ENCODE measurements at places on chromosomes 11 and 22.

GRCh38 chr11:11971906-11972547 lies 36.4 kb downstream of the DKK3 start:
- DNase-seq, result no peak

DNA sequence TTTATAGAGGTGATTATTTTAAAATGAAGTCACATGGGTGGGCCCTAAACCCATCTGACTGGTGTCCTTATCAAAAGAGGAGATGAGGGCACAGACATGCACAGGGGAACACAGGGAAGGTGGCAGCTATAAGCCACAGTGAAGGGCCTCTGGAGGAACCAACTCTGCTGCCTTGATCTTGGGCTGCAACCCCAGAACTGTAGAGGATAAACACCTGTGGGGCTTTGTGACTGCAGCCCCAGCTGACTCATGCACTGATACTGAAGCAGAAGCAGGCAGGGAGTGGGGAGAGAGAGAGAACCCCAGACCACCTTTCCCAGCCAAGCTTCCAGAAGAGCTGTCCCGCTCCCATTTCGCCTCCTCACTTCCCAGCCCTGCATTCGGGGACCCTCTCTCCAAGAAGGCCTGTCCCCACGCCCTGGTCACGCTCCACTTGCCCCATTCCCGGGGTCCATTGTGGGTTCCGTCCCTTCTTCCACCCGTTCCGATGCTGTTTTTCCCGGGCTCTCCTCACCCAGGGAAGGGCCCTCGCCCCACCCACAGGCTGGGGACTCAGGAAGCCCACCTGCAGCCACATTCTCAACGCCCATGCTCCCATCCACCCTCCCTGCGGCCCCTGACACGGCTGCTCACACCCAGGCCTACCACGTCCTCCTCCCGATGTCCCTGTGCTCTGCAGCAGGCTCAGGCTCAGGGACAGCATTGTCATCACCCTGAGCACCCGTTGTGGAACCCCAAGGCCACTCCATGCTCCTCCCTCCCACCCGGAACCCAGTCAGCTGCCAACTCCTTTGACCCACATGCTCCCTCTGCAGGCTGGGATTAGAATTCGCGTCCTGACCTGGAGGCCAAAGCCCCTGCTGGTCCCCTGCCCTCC lies 90.8 kb upstream of the SHANK2 start:
- peak; percentile 61 for DNase-seq

GRCh38 chr22:26587991-26588613 lies 1.8 kb downstream of the TPST2 start:
- DNase-seq, result no peak

DNA sequence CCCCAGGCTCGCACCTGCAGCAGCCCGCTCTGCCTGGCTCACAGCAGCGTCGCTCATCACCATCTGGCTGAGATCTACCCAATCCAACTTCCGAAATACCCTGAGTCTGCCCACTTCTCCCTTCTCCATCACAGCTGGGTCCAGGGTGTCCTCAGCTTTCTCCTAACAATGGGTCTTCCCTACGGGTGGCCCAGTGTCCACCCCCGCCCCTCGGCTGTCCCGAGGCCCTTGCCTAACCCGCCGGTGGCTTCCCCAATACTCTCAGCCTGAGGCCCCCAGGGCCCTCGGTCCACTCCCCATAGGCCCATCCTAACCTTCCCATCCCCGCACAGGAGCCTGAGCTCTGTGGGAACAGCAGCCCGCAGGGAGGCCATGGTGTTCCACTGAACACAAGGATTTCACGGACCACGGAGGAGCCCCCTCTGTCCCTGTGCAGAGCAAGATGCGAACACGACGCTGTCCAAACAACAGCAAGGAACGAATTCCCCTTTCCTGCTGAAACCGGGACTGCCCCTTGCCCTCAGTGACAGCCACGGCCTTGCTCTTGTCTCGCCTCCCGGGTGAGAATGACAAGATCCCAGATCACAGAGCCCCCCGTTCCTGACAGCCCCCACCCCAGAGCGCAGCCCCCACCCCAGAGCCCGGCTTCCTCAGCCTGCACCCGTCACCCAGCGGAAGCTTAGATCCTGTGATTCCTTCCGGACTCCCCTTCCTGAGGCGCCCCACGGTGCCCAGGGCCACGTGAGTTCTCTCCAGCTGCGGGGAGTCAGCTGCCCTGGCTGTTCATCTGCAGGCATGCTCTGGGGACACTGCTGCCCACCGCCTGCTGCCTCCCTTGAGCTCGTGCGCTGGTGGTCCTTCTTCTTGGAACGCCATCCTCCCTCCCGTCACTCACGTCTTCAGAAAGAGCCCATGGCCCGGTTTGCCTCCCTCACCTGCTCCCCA lies 48.8 kb upstream of the CARS1 start:
- no peak for DNase-seq

DNA sequence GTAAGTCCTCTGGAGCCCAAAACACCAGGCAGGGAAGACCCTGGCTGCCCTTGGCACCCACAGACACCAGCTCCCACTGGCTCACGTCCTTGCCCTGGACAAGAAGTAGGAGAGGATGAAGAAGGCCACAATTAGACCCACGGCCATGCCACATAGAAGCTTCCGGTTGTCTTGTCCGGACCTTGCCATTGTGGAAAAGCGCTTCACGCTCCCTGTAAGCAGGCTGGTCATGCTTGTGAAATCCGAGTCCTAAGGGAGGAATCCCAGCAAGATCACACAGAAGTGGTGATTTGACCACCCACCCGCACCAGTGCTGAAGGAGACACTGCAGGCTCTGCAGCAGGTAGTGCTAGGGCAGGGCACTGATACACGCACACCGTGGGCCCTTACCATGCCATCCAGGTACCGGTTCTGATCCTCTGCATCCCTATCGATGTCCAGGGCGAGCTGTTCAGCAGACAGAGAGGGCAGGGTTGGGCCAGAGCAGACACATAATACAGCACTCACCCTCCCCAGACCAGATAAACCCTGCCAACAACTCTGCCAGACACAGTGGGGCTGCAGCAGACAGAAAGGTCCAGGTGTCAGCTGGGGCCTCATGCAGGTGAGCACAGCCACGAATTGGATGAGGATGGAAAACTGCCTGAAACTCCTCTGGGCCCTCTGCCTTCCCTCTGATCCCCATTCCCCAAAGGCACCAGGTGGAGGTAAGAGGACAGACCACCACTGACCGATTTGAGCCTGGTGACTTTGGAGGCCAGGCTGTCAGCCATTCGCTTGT lies 1.8 kb downstream of the BET1L start:
- DNase-seq, result no peak

DNA sequence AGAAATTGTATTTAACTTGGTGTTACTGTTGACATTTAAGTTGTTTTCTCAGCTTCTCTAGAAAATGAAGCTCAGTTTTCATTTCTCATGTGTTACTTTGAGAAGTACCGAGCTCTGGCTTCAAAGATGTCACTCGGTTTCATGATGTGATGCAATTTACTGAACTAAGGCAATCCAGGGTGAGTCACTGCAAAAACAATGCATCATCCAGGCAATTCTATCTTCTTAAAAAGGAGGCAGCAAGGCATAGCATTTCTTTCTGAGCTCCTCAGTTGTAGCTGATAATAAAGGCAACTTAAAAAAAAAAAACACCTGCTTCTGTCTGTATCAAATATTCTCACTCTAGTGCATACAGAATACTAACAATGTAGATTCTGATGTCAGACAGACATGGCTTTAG lies 91.1 kb upstream of the KCNA4 start:
- DNase-seq, result peak; percentile 44

DNA sequence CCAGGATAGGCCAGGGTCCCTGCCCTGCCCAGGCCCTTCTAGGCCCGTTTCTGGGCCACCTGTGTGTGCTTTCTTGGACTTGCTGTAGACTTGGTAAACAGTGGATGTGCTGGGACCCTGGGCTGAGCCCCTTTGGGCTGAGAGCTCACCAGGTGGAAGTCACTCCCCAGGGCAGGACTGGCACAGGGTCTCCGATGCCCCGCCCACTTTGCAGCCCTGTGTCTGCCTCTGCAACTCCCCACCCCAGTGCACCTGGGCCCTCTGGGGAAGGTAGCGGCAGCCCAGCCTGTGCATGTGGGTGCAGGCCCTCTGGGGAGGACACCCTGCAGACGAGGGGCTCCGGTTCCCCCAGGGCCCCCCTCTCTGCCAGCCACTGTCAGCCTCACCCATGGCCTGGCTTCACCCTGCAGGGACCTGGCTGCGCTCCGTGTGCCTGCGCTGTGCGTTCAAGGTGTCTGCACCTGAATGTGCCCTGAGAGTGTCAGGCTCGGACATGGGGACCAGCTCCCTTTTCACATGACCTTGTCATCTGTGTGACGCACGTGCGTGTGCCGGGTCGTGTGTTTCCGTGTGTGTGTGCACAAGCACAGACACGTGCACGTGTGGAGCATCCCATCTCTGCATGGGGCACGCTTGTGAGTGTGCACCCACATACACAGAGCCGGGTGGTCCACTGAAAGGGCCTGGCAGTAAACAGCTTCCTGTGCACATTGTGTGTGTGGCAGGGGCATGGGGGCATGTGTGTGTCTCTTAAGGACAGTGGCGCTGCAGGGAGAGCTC lies 118.5 kb downstream of the KCNQ1OT1 start:
- no peak for DNase-seq

- no peak for DNase-seq
Observed at GRCh38 chr11:126492331-126493082, 137.0 kb downstream of the ST3GAL4 start.

DNA sequence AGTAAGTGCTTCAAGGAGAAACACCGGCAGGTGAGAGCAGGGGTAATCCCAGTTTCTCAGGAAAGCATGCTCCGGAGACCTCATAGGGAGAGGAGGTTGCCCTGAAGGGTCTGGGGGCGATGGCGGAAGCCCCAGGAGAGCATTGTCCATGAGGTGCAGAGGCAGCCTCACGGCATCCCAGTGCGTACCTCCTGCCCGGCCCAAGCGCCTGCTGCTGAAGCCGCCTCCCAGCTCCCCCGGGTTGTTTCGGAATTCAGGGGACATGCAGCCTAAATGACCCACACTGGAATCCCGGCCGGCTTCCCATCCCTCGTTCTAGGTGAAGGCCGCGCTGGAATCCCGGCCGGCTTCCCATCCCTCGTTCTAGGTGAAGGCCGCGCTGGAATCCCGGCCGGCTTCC lies 2.7 kb downstream of the ZBED4 start:
- DNase-seq, result no peak

- DNase-seq, result no peak
Observed at GRCh38 chr22:33920197-33920540, at the start of gene LARGE1. Gene LARGE1, minus strand, starts transcription at chr22:33920476.

DNA sequence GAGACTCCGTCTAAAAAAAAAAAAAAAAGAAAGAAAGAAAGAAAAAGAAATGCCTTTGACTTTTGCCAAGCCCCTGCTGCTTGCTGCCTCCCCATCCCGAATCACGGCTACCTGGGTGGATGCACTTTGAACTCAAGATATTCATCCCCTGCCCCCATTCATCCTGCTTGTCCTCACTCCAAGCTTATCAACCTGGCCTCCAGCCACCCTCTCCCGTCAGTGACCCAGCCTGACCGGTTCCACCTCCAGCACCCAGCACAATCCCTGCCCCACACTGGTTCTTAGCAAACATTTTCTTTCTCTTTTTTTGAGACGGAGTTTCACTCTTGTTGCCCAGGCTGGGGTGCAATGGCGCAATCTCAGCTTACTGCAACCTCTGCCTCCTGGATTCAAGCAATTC lies 44.4 kb downstream of the CYTH4 start:
- no peak for DNase-seq

GRCh38 chr11:75536786-75537641 lies 11.3 kb upstream of the GDPD5 start:
- no peak for DNase-seq

DNA sequence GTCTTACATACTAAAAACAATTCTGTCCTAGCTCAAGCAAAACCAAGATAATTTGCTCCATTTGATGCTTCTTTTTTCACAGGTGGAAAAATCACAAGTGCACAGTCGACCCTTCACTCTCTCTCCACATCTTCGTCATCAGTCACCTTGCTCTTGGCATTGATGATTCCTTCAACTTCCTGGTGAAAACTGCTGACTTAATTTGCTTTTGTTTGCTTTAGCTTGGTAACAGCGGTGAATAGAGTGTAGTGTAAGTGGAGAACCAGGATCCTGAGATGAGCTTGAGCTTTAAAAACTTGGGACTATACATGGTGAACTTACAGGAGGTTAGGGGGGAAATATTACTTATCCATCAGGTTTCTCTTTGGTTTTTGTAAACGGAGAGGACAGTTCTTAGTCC lies 331.1 kb upstream of the ARHGAP42 start:
- no peak for DNase-seq

DNA sequence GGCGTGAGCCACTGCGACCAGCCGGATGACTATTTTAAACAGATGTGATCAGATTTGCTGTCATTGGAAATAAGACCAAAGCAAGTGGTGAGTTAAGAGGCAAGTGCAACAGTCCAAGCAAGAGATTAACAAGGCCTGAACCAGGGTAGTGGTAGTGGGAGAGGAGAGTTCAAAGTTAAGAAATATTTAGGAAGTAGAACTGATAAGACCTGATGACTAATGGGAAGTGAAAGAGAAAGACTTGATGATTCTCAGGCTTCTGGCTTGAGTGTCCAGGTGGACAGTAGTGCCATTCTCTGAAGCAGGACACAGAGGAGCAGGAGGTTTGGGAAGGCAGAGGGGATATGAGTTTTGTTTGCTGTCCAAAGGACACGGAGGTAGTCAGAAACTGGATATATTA lies 7.2 kb downstream of the NDUFC2 start:
- DNase-seq, result no peak

GRCh38 chr11:121368364-121369240 lies 76.0 kb downstream of the SC5D start:
- DNase-seq, result no peak

- DNase-seq, result peak; percentile 83
Observed at GRCh38 chr22:42610186-42610585, 4.5 kb downstream of the POLDIP3 start.

GRCh38 chr11:130418756-130419155 lies 9.7 kb downstream of the ADAMTS8 start:
- no peak for DNase-seq

DNA sequence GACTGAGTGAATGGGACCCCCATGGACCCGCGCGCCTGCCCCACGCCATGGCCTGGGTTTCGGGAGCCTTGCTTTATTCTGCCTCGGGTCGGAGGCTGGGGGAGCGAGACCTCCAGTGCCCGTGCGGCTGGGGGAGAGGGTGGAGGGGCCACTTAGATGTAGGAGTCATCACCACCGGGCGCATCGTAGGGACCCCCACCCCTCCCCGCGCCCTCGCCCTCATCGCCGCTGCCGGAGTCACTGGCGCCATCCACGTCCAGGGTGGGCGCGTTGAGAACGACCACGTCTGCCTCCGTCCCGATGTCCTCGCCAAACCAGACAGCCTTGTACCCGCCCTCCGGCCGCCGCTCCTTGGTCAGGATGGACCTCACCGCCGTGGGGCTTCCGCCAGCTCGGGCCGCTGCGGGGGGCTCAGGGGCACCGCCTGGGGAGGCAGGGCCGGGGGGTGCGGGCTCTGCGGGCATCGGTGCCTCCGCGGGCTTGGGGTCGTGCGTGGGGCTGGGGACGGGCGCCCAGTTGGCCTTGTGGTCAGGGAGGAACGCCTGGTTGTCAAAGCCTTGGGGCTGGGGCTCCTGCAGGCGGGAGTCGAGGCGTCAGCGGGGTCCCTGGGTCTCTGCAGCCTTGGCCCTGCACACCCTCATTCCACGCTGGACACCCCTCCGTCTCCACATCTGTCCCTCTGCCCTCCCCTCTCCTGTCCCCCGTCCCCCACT lies 1.6 kb upstream of the IRF7 start:
- no peak for DNase-seq

GRCh38 chr22:19713650-19714311 lies 522 bp upstream of the SEPTIN5 start:
- no peak for DNase-seq

GRCh38 chr11:120547316-120547715 lies 35.8 kb downstream of the GRIK4 start:
- DNase-seq, result no peak

All from A673 (cell line).